ENCODE measurements at places on chromosomes 13 and 19. TPM values are rescaled to one million over a fixed set of nuclear protein-coding genes. Genes with fewer than 3 reads are reported as not detected.

DNA sequence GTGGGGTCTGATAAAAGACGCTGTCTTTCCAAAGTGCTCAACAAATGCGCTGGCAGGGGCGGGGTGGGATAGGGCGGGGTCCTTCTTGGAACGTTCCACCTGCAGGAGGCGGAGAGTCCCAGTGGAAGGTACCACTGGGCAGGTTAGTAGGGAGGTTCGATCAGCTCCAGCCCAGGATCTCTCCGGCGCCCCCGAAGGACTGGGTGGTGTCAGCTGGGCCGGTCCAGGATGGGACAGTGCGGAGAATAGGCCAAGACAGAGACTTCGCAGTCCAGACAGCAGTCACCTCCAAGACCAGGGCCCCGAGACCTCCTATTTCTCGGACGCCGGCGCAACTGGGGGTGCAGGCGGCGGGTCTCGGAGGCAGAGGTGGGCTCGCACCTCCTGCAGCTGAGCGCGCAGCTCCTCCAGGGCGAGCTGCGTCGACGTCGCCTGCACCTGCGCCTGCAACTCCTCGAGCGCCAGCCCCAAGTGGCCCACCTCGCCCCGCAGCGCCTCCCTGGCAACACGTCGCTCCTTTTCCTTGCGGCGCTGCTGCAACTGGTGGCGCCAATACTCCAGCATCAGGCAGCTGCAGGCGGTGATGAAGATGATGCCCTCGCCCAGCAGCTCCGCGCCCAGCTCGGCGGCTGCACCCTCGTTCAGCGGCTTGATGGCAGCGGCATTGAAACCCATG is 21.6 kb downstream of the VASP start:
- DNase-seq, result peak; percentile 63

Gene F10
- polyA plus RNA-seq, result 13.7 TPM

- DNase-seq, result no peak
These were observed 9.3 kb downstream of the MPND start for GRCh38 chr19:4352701-4353121.

DNA sequence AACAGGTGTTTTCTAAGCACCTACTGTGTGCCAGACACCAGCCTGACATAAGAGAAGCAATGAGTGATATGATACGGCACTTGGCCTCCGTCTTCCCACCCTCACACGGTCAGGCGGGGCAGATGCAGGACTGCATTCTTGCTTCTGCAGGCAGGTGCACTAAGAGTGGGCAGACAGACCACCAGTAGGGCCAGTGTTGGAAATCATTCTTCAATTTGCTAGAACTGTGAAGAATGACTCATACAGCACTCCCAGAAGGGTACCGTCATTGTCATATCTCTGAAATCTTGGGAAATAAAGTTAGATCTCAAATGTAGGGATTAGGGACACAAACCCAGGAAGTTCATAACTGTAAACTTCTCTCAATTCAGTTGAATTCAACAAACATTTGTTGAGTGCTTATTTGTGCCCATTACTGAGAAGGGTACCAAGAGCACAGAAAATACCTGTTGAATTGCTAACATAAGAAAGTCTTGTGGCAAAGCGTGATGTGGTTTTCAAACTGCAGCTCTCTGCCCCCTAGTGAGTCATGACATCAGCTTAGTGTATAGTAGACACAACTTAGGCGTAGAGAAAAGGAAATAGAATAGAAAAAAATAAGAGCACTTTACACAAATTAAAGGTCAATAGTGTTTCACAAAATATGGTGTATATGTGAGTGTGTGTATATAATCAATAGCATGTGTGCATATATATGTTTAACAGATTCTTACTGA is 76.1 kb downstream of the TEX26 start:
- no peak for DNase-seq

Gene ERFL
- 0.34 TPM for polyA plus RNA-seq

Gene TMPRSS9
- 0.84 TPM for polyA plus RNA-seq

DNA sequence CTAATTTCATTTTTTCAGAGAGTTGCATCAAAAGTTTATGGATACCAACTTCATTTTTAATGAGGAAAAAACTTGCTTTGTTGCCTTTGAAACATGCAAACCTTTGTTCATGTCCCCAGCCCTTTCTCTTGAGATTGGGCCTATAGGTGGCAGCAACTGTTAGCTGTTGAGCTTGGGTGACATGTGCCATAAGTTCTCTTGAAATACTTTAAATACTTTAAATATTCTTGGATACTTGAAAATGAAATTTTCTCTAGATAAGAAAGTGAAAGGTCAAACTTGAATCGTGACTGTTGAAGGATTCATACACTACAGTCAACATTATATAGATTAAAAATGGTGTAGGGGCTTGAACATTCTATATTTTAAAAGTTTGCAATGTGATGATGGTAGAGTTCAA is 294.9 kb downstream of the NDFIP2 start:
- peak; percentile 21 for DNase-seq

DNA sequence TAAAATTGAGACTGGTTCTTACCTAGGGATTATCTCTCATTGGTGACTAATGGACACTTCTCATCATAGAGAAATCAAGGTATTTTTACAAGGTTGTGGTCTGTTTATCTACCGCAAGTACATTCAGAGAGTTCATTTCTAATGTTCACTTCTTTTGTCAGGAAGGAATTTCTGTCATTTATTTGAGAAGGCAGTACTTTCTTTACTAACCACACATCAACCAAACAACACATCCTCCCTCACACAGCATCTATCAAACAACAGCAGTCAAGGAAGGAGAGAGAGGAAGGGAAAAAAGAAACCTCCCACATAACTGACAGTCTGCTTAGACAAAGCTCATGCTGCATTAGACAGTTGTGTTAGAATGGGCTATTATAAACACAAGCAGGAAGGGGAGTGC is 182.3 kb upstream of the KLF12 start:
- no peak for DNase-seq

Gene SIGLECL1
- polyA plus RNA-seq, result not detected

GRCh38 chr19:21028969-21029268 is 8.5 kb downstream of the ZNF430 start:
- DNase-seq, result no peak

Gene IGFL3
- polyA plus RNA-seq, result not detected

DNA sequence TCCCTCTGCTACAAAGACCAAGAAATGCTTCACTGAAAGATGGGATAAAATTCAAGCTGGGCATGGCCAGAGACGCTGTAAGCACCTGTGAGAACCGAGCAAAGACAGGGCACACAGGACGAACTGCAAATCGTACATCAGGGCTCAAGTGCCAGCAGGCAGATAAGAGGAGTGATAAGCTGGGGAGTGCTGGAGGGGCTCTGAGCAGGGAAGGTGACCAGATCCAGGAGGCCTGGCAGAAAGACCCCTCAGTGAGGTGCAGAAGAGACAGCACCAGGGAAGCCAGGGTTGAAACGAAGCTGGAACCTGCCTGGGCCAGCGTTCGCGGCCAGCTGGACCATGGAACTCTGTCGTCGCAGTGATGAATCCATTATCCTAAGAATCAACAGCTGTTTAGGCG is 10.2 kb downstream of the RAB20 start:
- no peak for DNase-seq

Gene ZNF667
- 4.5 TPM for polyA plus RNA-seq

GRCh38 chr19:46841458-46842083 is 9.1 kb downstream of the AP2S1 start:
- DNase-seq, result no peak

GRCh38 chr13:71593566-71593965 is 273.4 kb downstream of the DACH1 start:
- no peak for DNase-seq

GRCh38 chr13:40666045-40666932 is at the start of gene FOXO1:
Gene FOXO1 (minus strand): TSS chr13:40666641. CDS start chr13:40666212, 429 bp downstream.
- DNase-seq, result peak; percentile 88

DNA sequence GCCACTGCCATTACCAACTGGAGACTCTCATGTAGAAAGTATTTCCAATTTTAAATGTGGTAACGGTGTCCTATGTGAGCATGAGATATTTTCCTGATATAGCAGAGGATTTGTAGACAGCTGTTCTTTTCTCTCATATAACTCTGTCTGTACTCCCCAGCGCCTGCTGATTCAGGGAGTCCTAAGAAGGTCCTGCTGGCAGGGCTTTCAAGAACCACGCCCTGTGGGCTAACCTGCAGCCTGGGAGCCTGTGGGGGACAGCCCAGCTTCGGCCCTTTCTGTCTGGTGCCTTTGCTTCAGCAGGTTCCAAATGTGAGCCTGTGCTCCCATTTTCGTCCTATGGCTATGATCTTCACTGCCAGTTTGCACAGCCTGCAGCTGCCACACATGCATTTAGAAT is 316.8 kb downstream of the ATP8A2 start:
- DNase-seq, result no peak

DNA sequence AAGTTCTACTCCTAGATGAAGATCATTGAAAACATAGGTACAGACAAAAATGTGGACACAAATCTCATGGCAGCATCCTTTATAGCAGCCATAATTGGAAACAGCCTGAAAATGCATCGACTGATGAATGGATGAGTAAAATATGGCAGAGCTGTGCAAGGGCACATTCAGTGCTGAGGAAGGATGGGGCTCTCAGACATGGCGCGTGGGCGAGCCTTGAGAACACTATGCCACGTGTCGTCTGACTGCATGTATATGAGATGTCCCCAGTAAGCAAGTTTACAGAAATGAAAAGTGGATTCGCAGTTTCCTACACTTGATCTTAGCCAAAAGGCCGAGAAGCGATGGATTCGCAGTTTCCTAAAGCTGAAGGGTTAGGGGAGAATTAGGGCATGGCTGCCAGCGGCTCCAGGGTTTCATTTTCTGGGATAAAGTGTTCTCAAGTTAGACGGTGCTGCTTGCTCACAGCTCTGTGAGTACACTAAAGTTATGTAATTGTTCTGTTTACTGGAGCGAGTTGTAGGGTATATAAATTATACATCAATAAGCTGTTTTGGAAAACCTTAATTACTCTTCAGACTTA is 78.0 kb downstream of the RAB20 start:
- no peak for DNase-seq

Gene EPS8L1
- 152 TPM for polyA plus RNA-seq
